Activated T-helper 1 cell treated with anti-CD3 and anti-CD28 coated beads, Interleukin-2, amount 50 U/mL, for 16 hours (primary cell): ENCODE measurements at places on chromosomes 5 and 9.

GRCh38 chr9:4192450-4192849 lies 107.4 kb downstream of the GLIS3 start:
- no peak for DNase-seq

DNA sequence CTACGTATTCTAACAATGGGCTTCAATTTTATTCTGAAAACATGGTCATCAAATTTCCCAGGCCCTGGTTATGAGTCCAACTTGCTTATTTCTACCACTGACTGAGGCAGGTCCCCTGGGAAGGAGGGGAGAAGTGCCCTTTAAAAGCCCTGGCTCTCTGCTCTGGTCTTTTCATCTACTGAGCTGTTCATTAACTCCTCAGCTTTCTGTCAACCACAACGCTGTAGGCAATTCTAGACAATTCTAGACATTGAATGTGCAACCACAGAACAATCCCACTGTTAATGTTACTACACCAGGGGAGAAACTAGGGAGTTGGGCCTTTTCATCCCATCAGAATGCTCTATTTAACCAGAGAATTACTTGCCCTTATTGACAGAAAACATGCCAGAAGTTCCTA lies 10.0 kb downstream of the MOCS2 start:
- DNase-seq: no peak

- DNase-seq: no peak
Measured at GRCh38 chr5:67164856-67165525, 31.6 kb downstream of the CD180 start.

DNA sequence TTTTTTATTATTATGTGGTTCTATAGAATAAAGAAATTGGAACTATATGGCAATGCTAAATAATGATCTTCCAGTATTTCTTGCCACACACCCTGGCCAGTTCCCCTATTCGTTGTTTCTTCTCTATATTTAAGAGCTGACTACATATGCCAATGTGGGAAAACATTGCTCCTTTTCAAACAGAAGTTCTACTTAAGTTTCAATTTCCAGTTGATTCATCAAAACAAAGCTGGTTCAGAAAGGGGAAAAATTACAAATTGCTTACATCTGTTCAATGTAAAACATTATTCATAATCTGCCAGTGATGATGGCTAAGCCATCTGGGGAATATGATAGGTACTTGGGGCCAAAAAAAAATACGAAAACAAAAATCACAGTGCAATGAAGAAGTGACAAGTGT lies 76.9 kb downstream of the ST8SIA4 start:
- DNase-seq: no peak

- DNase-seq: no peak
Measured at GRCh38 chr5:110769000-110769681, 30.3 kb downstream of the SLC25A46 start.

GRCh38 chr5:157672976-157673375 lies 1.6 kb downstream of the C5orf52 start:
- no peak for DNase-seq

GRCh38 chr5:96408210-96408777 lies 24.8 kb downstream of the PCSK1 start:
- DNase-seq: no peak

- no peak for DNase-seq
Measured at GRCh38 chr9:93071464-93071863, 13.0 kb downstream of the SUSD3 start.

DNA sequence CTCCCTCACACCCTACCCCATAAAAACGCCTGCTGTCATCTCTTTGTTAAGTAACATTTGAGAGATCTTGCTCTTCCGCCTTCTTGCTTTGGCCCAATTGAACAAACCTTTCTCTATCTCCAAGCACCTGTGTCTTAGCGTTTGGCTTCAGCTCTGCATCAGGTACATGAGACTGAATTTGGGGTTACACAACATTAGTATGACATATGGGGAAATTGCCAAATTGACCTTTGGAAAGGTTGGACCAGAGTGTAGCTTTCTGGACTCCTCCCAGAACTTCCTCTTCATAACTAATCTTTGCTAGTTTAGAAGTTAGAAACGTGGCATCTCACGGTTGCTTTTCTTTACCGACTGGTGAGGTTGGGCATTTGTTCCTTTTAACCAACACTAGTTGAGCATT lies 3.5 kb upstream of the EXOSC3 start:
- no peak for DNase-seq

DNA sequence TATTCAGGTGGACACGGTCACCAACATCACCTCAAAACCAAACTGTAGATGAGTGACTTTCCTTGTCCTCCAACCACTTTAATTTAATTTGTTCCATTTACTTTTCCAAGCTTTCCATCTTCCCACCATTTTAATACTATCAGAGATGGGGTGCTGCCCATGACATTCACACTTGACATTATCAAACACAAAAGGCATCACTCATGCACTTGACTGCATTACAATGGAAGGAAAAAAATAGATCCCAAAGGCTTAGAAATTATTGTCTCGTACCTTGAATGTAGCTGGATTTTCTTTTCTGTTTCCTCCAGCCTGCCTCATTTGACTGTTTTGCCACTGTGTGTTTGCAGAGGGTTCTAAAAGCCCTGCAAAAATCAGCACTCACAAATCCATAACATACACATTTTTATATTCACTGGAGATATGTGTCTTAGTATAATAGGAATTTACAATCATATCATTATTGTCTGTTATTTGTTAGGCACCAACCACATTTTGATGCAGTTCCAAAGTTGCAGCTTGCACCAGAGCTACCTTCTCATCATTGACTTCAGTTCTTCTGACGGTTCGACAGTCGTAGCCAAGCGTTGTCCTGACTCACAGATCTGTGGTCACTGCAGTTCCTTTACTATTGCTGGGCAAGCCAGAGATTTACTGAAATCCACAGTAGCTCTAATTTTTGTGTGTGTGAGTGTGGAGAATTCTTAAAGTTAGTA lies 712.3 kb upstream of the WWC1 start:
- DNase-seq: no peak

DNA sequence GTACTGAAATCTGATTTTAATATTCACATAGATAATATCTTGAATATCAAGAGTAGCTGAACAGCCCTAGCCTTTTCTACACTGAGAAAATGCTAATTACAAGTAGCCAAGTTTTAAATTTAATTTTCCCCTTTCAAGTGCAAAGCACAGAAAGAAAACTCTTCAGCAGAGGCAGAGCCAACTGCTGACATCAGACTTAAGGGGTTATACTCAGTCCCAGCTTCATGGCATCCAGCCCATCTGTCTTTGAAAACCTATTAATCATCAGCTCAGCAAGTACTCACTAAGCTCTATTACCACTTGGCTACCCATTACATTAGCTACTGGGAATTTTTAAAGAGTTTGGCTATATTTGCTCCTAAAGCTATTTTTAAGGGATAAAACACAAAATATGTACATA lies 220.5 kb downstream of the SLC12A2 start:
- no peak for DNase-seq

DNA sequence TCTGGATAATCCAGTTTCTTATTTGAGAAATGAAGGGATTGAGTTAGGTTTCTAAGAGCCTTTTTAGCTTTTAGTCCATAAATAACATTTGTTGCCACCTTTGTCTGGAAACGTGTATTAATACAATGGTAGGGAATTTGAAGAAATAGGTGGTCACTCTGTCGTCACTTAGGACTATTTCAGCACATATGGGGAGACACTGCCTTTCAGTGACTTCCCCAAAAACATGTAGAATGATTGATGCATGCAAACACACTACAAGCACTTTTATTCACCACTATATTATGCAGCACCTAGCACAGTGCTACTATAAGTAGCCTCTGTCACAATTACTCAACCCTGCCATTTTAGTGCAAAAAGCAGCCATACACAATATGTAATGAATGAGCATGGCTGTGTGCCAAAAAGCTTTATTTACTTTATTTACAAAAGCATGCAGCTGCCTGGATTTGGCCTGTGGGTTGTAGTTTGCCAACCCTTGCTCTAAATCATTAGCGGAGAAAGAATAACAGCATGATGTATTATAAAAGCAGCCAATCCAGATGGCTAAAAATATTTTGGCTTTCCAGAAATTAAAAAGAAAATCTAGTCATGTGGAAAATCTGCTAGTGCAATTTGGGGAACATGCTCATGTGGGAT lies 154.2 kb upstream of the HMHB1 start:
- DNase-seq: no peak

GRCh38 chr5:27472000-27472763 lies 433.8 kb upstream of the CDH9 start:
- no peak for DNase-seq

GRCh38 chr9:37611014-37611413 lies 18.6 kb upstream of the TOMM5 start:
- DNase-seq: no peak

- DNase-seq: no peak
Measured at GRCh38 chr9:26112724-26113123, 434.5 kb upstream of the TUSC1 start.

DNA sequence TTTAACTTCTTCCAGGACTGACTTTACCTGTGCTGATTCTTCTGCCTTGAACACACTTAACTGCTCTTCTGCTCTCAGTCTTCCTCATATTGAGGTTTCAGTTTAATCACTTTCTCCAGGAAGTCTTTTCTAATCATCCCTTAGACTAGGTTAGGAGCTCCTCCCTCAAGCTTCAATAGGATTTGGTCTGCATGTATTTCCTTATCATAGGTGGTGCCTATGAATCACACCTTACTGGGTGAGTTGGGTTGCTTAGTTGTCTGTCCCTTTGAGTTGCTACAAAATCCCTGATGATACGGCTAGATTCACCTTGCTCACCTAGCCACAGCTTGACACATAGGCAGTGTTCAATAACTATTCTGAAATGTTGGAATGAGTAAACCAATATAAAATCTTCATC lies 164.4 kb downstream of the DNAH5 start:
- no peak for DNase-seq

GRCh38 chr5:142800776-142801494 lies 30.8 kb downstream of the ARHGAP26 start:
- DNase-seq: peak; percentile 9

DNA sequence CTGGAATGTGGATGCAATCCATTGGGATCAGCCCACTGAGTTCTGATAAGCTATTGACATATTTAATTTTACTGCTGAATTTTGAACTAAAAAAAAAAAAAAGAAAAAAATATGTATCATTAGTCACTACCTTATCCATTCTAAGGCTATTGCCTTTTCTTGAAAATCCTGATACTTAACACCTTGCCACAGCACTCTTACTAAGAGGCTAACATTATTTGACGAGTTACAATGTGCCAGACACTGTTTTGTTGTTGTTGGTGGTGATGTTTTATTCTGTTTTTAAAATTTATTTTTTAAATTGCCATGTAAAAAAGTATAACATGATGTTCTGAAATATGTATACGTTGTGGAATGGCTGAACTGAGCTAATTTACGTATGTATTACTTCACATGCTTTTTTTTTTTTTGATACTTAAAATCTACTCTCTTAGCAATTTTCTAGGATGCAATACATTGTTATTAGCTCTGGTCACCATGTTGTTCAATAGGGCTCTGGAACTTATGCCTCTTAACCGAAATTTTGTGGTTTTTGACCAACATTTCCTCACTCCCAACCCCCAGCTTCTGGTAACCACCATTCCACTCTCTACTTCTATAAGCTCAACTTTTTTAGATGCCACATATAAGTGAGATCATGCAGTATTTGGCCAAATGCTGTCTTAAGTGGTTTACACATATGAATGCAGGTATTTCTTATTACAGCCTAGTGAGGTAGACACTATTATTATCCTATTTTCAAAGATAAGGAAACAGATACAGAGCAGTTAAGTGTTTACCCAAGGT lies 134.8 kb upstream of the PCA3 start:
- DNase-seq: no peak
